Bronchial epithelial cell (primary cell): ENCODE measurements at places on chromosomes 3 and 15.

DNA sequence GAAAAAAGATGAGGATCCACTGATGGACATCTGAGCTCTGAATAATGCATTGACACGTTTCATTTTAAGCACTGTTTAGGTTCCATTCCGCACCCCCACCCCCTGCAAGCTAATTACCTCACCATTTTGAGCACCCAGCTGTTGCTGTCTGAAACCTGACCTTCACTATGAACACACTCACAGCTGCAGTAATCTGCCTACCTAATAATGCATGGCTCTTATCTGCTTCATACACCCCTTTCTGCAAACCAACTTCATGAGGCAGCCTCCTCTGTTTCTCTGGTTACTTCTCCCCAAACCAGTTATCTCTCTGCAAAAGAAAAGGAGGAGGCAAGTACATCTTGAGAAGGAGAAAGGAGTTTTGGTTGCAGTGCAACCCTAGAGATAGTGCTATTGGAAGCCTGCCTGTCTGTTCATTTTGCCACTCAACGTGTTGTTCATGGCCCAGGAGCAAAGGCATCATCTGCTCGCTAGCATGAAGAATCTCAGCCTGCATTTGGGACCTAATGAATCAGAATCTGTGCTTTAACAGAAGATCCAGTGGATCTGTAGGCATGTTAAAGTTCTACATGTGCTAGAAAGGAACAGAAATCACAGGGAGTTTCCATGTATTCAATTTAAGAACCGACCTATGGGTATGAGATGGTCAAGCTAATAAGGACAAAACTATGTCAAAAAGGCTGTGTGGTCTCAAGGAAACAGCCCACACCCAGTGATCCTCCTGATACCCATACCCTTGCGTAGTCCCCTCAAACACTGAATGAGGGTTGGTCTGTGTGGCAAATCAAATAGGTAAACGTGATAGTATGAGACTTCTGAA lies 87.2 kb downstream of the MB21D2 start:
- DNase-seq, result no peak

DNA sequence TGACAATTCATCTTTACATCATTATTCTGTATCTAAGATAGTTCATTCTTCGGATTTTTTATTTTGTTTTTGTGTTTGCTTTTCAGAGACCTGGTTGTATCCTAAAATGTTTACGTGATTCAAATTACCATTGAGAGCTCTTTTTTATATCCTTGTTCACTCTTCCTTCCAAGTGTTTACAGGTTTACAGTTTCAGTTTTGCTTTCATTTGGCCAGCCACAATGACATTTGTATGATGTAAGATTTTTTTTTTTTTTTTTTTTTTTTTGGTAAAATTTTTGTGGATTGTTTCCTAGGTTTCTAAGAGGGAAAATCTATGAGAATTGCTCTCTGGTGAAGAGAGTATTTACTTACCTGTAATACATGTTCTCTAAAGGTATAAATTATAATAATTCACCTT lies 55.0 kb downstream of the SETD5 start:
- DNase-seq, result no peak

- DNase-seq, result no peak
Measured at GRCh38 chr15:93250209-93250608, 161.2 kb upstream of the RGMA start.

DNA sequence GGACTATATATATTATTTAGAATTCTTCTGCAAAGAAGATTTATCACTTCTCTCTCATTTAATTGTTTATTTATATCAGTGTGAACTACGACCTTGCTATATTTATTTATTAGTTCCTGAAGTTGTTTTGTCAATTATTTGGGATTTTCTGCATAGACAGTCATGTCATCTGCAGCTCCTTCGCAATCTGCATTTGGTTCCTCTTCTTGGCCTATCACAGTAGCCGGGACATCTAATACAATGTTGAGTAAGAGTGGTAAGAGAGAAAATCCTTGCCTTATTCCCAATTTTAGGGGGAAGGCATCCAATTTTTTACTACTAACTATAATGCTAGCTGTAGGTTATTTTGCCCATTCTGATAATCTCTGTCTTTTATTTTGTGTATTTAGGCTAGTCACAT lies 39.4 kb downstream of the FOXL2 start:
- DNase-seq, result no peak

DNA sequence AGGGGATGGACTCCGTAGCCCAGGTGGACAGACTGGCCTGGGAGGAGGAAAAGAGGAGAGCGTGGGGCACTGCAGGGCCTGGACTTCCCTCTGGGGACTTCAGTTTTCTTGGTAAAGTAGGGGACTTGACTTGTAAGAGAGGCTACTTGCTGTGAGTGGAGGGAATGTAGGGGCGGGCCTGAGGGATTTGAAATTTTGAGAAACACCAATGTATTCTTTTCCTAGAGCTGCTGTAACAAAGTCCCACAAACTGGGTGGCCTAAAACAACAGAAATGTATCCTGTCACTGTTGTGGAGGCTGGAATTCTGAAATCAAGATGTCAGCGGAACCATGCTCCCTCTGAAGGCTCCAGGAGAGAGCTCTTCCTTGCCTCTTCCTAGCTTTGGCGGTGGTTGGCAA lies 5.8 kb upstream of the HEG1 start:
- DNase-seq, result no peak

DNA sequence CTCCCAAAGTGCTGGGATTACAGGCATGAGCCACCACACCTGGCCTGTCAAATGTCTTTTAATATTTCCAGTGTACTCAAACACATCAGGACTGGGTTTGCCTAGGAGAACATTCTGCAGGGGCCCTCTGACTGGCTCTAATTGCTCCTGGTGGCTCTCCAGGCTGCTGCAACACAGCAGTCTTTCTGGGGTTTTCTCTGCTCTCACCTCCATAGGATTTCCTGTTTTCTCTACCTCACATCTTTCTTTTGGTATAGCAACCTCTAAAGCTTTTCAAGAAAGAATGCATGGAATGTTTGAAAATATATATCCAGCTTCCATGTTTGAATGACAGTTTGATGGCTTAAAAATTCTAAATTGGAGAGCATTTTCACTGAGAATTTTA lies 83.3 kb upstream of the IGSF10 start:
- no peak for DNase-seq

- no peak for DNase-seq
Measured at GRCh38 chr15:90037511-90037860, 36.4 kb downstream of the ZNF710 start.

- DNase-seq, result no peak
Measured at GRCh38 chr3:15572138-15572537, 29.2 kb downstream of the HACL1 start.

DNA sequence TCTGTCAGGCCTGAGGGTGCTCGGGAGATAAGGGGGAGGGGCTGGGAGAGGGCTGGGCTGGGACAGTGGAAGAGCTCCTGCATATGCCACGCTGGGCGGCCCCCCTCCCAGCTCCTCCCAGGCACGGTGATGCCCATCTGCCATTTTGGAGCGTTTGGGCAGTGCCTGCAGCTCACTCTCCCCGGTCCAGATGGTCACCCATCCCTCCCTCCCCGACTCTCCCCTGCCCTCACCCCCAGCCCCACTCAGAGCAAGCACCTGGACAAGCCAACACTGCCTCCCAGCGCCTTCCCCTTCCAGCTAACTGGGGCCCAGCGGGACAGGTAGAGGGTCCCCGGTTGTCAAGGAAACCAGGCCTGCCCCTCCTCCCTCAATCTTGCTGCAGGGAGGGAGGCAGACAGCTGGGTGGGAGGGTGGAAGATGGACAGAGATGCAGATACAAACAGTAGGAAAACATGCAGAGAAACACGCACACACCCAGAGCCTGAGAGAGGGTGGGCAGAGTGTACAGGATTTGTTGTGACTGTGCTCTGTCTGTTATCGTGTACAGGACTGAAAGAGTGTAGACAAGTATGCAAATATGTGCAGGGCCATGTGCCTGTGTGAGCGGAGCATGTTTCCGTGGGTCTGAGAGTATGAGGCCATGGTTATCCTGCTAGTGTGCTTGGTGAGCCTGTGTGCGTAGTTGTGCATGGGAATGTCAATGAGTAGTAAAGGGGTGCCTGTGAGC lies 17.5 kb upstream of the CORO2B start:
- no peak for DNase-seq

GRCh38 chr3:182292591-182292990 lies 500.7 kb upstream of the ATP11B start:
- DNase-seq, result no peak
